ENCODE measurements at places on chromosomes 2 and 18.

DNA sequence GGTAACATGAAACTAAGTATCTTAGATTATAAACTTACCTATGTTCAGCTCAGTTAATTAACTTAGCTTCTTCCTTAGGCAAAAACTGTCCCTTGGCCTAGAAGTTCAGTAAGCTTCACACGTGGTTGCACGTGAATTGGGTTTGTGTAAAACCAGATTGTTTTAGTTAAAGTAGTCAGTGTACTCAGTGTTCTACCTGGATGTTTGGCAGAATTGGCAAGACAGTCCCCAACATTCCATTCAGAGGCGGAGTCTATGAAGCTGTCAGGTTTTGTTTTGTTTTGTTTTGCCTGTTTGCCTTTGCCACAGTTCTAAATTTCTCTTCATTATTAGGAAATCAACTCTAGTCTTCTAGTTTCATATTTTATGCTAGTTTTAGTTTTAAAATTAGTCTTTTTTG, 105.3 kb upstream of the ZEB2 start:
- DNase-seq = no peak

DNA sequence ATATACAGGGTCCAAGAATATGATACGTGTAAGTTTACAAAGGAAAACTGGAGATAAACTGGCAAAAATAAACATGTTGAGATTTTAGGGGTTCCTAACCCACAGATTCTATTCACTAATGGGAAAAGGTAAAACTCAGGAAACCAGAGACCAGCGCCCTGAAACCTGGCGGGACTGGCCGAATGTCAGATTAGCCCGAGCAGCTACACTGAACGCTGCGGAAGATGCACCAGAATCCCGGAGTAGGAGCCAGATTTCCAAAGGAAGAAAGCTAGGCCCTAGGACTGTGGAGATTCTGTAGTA, 679 bp upstream of the WDR75 start:
- no peak for DNase-seq

GRCh38 chr2:43894743-43895142, 56.0 kb downstream of the ABCG8 start:
- no peak for DNase-seq

DNA sequence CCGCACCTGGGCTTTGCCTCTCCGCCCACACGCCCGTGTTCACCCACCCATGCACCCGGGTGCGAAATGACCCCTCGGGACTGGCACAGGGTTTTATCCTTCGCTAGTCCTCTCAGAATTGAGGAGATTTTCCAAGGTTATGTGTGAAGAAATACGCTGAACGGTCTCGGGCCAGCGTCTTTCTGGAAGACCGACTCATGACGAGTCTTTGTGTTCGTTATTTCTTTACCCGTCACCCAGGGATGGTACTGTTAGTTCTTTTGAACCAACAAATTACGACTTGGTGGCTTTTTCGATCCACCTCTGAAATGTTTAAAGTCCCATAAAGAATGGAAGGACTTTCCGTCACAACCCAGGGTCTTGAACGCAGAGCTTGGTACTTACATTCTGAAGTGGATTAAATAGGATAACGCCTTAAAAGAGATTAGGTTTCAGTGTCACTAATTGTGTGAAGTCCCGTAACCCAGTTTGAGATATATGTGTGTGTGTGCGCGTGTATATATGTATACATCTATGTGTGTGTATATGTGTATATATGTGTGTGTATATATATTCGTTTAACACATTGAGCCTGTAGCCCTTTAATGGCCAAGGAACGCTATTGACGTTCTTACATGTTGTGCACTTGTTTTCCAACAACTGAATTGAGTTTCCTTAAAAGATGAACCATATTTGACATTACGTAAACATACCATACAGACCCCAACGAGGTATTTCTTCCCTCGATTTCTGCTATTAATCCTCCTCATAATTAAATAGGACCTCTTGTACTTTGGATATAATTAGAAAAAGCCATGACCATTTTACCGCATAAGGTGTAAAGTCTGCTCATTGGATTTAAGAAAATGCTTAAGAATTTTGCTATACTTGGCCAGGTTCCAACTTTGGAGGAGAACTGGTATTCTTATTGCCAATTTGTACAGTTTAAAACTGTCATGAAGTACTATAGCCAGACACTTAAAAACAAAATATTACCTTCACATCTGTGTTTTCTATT, 889 bp downstream of the ZC3H15 start:
- DNase-seq = no peak
